NCI-H1092 treated with DMSO at 0.1 percent for 48 hours (cell line): ENCODE measurements at places on chromosomes 1 and 21.

DNA sequence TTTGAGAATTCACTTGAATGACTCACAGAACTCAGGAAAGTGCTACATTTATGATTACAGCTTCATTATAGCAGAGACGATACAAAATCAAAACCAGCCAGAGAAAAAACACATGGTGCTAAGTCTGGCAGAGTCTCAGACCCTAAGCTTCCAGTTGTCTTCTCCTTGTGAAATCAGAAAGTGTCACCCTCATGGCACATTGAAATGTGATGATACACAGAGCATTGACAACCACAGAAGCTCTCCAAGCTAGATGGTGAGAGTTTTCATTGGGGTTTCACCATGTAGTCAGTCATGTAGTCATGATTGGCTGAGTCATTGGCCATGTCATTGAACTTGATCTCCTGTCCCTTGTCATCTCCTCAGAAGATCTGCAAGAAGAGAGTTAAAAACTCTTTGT is 526.6 kb downstream of the MRPL39 start:
- no peak for DNase-seq

GRCh38 chr1:219794085-219794743 is 134.1 kb downstream of the SLC30A10 start:
- no peak for DNase-seq

DNA sequence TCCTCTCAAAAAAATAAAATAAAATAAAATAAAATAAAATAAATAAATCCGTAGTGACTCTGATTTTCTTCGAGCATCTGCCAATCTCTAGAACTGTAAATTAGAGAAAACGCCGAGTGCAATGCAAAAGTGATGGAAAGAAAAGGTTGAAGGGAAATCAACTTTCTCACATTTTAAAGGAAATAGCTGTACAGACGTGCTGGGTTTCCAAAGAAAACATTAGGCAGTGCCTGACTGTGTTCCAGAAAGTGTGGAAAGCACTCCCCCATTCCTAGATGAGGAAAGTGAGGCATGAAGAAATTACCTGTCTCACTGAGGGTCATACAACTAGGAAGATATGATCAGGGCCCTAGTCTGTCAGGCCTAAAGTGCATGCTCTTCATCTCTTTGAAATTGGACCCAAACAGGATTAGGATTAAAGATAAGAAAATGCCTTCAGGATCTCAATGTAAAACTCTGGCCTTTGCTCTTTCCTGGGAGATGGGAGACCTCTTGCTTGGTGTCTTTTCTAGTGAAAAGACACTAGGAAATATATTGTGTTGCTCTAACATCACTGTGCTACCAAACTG is 1.8 kb upstream of the PTPN14 start:
- no peak for DNase-seq

DNA sequence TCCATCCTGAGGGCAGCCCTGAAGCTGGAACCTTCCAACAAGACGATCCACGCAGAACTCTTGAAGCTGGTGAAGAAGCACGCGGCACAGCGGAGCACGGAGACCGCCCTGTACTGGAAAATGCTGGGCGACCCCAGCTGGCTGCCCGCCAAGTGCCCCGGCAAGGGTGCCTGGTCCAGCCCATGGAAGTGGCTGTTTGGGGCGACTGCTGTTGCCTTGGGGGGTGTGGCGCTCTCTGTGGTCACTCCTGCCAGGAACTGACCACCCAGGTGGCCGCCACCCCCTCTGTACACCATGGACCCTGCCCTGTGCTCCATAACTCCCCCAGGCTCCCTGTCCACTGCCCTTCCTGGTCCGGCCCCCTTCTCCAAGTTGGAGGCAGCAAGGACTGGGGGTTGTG is 90.8 kb downstream of the PPP1R12B start:
- no peak for DNase-seq

DNA sequence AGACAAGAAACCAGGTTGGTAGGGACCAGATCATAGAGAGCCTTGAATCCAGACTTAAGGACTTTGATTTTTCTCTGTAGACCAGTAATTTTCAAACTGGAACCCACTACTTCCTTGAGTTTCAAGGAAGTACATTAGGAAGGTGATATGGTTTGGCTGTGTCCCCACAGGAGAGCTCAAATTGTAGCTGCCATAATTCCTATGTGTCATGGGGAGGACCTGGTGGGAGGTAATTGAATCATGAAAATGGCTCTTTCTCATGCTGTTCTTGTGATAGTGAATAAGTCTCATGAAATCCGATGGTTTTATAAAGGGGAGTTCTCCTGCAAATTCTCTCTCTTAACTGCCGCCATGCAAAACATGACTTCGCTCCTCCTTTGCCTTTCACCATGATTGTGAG is 10.1 kb upstream of the PRKAA2 start:
- DNase-seq = no peak

DNA sequence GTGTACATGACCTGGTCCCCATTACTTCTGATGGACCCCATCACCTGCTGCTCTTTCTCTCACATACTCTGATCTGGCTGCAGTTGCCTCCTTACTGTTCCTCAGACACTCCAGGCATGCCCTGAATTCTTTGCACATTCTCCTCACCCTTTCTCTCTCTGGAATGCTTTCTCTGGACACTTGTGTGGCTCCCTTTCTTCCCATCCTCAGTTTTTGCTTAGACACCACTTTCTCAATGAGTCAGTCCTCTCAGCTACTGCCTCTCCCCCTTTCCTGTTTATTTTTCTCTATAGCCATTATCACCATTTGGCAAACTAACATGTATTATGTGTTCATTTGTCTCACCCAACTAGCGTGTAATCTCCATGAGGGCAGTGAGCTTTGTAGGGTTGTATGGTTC is 28.1 kb downstream of the PLXNA2 start:
- no peak for DNase-seq

DNA sequence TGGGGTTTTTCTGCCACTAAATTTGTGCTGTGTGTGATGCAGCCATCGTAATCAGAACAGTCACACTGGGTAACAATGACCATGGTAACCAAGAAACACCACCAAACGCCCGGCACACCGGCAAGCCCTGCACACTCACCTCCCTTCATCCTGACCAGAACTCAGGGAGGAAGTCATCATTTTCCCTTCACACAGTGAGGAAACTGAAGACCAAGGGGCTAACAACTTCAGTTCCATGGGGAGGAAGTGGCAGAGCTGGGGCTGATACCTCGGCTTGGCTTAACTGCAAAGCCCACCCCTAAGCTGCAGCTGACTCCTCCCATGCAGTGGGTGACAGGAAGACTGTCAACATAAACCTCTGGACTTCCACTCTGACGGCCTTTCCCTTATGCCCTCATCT is 69.3 kb upstream of the BCAR3 start:
- no peak for DNase-seq

GRCh38 chr1:2101531-2101930 is 51.3 kb downstream of the PRKCZ start:
- DNase-seq = no peak

GRCh38 chr21:32728848-32729247 is 1.0 kb upstream of the SYNJ1 start:
- DNase-seq = no peak

DNA sequence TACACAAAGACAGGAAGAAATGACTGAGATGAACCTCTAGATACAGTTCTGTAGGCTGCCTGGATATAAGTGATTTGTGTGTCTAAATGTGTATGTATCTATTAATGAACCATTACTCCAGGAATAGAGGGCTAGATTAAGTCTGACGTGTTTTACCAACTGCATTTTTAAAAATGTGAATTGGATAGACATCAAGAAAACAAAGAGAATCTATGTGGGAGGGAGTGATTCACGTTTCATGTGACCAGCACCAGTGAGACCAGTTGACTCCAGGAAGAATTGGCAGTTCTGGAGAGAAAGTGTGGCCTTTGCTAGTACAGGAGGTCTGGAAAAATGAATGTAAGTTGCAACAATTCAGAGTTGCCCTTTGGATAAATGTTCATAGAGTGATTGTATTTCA is 53.4 kb upstream of the RGS21 start:
- DNase-seq = no peak

GRCh38 chr1:7703321-7704213 is 67.5 kb upstream of the VAMP3 start:
- peak; percentile 28 for DNase-seq

- no peak for DNase-seq
Observed at GRCh38 chr21:29117372-29117955, 13.0 kb upstream of the MAP3K7CL start.

- DNase-seq = no peak
Observed at GRCh38 chr1:158290321-158290844, 660 bp downstream of the CD1C start.

DNA sequence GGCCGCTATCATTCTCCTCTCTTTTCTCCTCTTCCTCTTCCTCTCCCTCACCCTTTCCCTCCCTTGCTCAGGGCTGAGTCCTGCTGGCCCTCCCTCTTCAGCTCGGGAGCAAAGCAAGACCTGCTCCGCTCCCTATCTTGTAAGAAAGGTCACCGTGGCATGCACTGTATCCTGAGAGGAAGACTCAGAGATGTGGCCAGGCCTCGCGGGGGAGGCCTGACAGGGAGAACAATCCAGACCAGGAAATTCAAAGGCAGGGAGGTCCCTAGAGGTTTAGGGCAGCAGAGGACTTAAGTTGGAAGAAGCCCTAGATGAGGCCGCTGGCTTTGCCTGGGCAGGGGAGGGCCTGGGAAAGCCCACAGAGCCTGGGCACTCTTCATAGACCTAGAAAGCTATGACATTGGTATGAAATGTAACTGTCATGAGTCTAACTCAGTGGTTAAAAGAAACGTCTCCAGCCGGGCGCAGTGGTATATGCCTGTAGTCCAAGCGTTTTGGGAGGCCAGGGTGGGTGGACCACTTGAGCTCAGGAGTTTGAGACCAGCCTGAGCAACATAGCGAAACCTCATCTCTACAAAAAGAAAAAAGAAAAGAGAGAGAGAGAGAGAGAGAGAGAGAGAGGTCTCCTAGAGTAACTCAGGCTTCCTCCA is 14.6 kb upstream of the PTAFR start:
- no peak for DNase-seq

GRCh38 chr1:200979574-200980451 is 43.7 kb downstream of the KIF21B start:
- peak; percentile 75 for DNase-seq

GRCh38 chr1:106717591-106717990 is 338.9 kb upstream of the PRMT6 start:
- DNase-seq = no peak

DNA sequence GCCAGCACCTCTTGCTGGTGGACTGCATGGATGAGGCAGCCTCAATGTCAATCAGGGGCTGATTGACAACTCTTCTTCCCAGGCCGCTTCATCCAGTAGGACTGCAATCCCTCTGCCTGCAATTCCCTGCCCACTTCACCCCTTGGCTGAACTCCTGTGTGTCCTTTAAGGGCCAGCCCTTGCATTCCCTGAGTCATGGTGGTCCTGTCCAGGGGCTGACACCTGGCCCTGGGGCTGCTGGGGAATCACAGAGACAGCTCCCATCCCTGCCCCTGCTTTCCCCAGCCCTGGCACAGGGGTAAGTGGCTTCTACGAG is 4.6 kb upstream of the EPS8L3 start:
- DNase-seq = no peak

- DNase-seq = no peak
Observed at GRCh38 chr1:234854645-234855039, 244.7 kb upstream of the IRF2BP2 start.

DNA sequence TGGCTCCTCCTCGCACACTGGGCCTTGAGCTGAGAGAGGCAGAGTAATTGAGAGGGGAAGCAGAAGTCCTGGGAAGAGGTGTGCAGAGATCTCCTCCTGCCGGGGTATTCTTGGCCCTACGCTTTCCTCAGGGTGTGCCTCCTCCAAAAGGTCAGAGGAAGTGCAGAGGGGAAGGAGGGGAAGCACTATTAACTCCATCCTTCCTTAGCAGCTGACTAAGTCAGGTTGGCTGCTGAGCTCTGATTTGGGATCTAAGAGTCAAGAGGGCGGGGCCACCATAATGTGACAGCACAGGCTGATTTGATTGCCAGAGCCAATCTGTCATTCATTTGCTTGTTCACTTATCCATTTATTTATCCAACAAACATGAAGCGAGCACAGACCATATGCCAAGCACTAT is 12.3 kb downstream of the ATP2B4 start:
- DNase-seq = no peak

DNA sequence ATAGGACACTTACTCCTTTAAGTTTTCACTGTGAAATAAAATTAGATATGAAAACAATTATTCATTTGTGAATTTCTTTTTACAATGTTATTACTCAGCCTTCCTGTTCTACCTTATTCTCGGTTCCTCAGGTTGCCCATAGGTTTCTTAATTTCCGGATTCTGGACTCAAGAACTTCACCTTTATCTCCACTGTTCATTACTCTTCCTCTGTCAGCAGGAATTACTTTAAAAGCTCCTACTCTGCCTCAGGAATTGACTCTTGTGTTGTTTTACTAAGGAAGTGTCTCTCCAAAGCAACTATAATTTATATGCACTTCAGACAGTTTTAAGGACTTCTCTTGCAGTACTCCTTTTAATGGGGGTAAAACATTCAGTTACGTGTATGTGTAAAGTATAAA is 123.8 kb downstream of the OSBPL9 start:
- DNase-seq = no peak

DNA sequence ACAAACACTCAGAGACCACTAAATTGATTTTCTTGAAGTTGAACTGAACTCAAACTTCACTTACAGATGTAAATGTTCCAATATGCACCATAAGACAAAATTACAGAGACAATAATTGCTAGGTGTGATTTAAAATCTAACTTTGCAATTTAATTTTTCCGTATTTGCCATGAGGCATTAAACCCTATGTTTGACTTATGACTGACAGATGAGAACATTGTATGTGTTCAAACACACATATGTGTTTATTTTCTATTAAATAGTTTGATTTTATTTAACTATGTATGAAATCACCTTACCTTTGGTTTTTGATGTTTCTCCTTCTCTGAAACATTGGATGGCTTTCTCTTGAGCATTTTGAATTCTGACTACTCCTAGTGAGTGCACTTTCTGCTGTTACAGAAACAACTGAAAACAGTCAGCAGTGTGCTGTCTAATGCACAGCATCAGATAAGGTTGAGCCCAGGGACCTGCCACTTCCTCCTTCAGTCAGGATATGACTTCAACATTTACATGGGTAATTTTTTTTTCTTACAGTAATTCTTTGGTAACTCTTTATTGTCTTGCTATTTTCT is at the start of gene SAMSN1:
Gene SAMSN1, minus strand, starts transcription at position 410 of the 575 bp plus-strand sequence. Its CDS starts 54 bp downstream, at position 356.
- no peak for DNase-seq

DNA sequence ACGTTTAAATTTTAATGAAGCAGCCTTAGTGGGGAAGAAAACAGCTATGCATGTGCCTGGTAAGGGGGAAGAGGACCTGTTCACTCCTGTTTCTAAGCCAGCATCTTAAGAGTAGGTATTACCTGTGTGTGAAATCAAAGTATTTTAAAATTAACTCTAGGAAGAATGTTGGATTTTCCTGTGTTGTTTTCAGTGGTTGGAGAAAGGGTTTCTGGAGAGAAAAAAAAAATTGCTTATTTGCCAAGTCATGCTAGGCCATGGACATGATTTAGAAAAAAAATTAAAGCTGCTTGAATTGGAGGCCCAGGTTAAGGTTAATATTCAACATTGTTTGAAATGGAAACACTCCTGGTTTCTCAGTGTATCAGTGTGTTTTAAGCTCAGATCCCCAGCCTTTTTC is 42.9 kb upstream of the DNAJC6 start:
- no peak for DNase-seq

- no peak for DNase-seq
Observed at GRCh38 chr1:53270873-53271272, 32.6 kb upstream of the MAGOH start.

- no peak for DNase-seq
Observed at GRCh38 chr1:2334883-2335534, 56.3 kb downstream of the MORN1 start.
